ENCODE measurements at places on chromosomes 2 and 18. TPM values are rescaled to one million over a fixed set of nuclear protein-coding genes. Genes with fewer than 3 reads are reported as not detected.
A peak's percentile ranks its signal among the peaks of the same experiment; 100 is the strongest.

- DNase-seq, result no peak
These were observed 17.0 kb upstream of the ARHGEF4 start for GRCh38 chr2:130819608-130820278.

- DNase-seq, result no peak
These were observed 162.3 kb upstream of the ZSWIM2 start for GRCh38 chr2:187011206-187011832.

- no peak for DNase-seq
These were observed 19.4 kb upstream of the MLPH start for GRCh38 chr2:237467447-237468179.

Gene GPR75
- total RNA-seq, result not detected

Gene EMILIN1
- 2.3 TPM for total RNA-seq

Gene MAP3K19
- not detected for total RNA-seq

GRCh38 chr18:79527656-79528315 lies 132.1 kb downstream of the NFATC1 start:
- no peak for DNase-seq

- no peak for DNase-seq
These were observed 120.2 kb downstream of the MYO3B start for GRCh38 chr2:170298115-170298514.

DNA sequence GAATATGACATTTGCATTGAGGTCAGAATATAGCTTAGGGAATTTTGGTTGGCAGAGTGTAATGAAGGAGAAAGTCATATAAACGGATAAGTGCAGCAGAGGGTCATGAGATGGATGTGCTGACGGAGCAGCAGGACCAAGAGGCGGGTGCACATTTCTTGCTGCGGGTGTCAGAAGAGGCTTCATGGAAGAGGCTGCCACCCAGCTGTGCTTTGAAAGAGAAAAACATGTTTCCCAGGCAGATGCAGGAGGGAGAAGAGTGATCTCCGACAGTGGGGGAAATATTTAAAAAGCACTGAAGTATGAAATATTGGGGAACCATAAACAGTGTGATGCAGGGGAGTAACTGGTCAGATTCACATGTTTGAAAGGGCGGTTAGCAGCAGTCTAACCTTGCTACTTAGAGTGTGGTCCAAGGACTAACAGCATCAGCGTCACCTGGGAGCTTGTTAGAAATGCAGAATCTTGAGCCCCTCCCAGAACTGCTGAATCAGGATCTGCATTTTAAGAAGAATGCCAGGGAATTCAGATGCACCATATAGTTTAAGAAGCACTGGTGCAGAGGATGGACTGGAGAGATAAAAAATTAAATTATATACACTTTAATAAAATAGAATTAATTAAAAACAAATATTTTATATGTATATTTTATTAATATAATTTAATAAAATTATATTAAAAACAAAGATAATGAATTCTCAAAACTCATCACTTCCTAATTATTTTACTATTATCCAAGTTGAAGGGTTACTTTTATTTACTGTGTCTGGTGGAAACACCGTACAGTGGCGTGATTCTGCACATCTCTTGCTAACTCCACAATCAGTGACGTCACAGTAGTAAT lies 36.1 kb upstream of the SCYGR1 start:
- no peak for DNase-seq

DNA sequence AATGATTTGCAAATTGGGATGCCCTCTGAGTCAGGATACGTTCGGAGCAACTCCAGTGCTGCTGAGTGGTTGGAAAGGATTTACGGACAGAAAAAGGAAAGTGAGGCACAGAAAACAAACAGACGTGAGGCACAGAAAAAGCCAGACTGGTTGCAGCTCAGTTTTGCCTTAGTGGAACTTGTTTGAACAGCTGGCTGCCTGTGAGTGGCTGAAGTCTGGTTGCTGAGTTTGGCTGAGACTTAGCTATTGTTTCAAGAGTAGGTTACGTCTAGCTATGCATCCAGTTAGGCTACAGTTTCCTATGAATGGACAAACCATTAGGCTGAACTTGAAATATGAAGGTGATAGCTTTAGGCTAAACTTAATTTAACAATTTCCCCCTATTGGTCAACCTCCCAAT lies 256.6 kb downstream of the VAPA start:
- DNase-seq, result no peak

Gene SYT4
- total RNA-seq, result not detected

DNA sequence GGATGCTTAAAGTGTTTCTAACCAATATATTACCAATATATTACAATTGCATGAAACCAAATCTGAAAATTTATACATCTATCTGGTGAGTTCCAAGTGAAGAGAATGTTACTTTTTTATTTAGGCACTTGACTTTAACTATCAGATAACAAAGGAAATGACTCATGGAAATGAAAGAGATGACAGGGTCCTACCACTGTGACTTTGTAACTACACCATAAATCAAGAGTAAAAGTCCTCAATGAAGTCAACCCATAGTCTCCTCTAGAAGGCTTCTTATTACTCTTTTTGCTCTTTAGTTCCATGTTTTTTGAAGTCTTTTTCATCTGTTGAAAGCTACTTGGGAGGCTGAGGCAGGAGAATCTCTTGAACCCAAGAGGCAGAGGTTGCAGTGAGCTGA lies 545.0 kb upstream of the PIK3C3 start:
- DNase-seq, result no peak

Gene ANKAR
- total RNA-seq, result 8.1 TPM

Gene CPSF3
- 47.8 TPM for total RNA-seq

- DNase-seq, result no peak
These were observed 259.9 kb upstream of the THSD7B start for GRCh38 chr2:136505462-136505861.

GRCh38 chr2:105504459-105504858 lies 105.6 kb upstream of the FHL2 start:
- DNase-seq, result no peak

DNA sequence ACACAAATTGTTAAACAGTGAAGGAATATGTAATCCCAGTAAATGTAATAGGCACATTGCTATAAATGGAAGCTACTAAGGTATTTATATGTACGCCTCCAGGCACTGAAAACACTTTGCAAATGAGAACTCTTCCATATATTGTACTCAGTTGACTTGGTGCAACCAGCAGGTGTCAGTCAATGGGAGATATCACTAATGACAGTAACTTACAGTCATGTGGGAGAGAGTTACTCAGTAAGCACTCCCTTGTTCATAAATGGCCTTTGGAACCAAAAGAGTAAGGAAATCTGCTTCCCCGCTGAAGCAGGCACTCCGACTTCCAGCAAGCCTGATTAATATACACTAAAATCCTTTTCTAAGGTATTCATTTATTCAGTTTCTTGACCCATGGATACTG lies 5.9 kb downstream of the MDH1 start:
- no peak for DNase-seq

- peak; percentile 29 for DNase-seq
These were observed 367 bp downstream of the TGFA start for GRCh38 chr2:70553334-70553583.

Gene SLC9A4
- not detected for total RNA-seq

Gene ARL4C
- total RNA-seq, result 39.8 TPM

Gene STRADB
- 285 TPM for total RNA-seq

DNA sequence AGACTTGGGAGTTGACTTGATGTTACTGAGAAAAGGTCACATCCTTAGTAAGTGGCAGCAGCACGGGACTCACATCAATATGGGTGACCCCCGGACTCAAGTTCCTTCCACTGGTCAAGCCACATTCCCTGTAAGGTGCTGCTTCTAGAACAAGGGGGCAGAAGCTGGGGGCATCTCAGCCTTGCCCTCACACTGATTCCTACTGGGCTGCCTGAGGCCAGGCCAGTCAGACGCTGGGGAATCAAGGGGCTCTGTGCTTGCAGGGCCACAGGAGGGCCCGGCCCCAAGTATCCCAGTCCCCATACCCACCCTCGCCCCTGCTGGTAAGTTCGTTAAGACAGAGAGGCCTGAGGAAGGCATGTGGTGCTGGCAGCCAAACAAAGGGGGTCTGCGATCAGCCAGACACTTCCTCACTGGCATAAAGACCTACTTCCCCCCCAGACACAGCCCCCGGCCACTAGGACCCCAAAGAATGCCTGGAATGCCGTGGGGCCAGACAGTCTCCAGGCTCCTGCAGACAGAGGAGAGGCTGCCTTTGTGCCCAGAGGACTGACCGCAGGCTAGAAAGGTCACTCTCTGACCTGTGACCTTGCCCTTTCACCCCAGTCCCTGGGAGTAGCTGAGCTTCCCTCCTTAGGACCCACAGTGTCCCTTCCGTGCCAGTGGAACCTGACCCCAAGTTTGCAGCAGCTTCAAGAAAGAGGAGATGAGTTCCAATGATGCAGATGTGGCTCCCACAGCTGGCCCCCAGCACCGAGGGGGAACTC lies 83.6 kb downstream of the HS1BP3 start:
- no peak for DNase-seq

- DNase-seq, result no peak
These were observed 5.2 kb upstream of the VPS54 start for GRCh38 chr2:64024259-64024949.

Gene RAB6C
- not detected for total RNA-seq

GRCh38 chr18:25456334-25457010 lies 104.5 kb upstream of the ZNF521 start:
- no peak for DNase-seq

- DNase-seq, result no peak
These were observed 3.8 kb upstream of the ATP6V1C2 start for GRCh38 chr2:10717628-10718027.

- DNase-seq, result no peak
These were observed 260.4 kb upstream of the SIX3 start for GRCh38 chr2:44680983-44681531.

- no peak for DNase-seq
These were observed 6.5 kb downstream of the WIPF1 start for GRCh38 chr2:174590928-174591648.

All from G401 (cell line).